Left lung (tissue), 14 donors: ENCODE measurements at places on chromosomes 7 and 10.

DNA sequence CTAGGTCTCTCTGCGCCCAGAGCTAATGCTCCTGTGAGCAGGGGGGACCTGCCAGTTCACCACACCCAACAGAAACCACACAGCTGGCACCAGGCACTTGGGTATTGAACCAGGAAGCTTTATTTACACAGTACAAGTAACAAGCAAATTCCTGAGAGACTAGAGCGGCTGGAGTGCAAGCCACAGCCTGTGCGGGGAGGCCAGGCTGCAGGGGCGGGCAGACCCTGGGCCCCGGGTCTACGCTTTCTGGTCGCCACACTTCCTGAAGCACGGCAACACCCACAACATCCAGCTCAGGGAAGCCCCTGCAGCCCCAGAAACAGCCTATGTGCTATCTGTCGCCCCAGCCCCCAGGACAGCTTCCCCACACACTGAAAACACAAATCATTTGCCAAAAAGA is 125.0 kb downstream of the FAM53B start:
- no peaks in the 10 kb centered on the region for H3K27me3 ChIP-seq
- H3K4me3 ChIP-seq, result no peak overlapping the region
- H3K4me1 ChIP-seq, result peaks cover 4% of the 10 kb centered on the region

- H3K27me3 ChIP-seq, result no peaks in the 10 kb centered on the region
- H3K4me1 ChIP-seq, result no peaks in the 10 kb centered on the region
- DNase-seq, result no peak
- H3K4me3 ChIP-seq, result no peak overlapping the region
Measured at GRCh38 chr7:46393142-46393541, 472.1 kb upstream of the IGFBP3 start.

- H3K36me3 ChIP-seq, result no peaks in the 10 kb centered on the region
- no peak overlapping the region for H3K4me3 ChIP-seq
- no peak overlapping the region for H3K27ac ChIP-seq
- H3K27me3 ChIP-seq, result no peaks in the 10 kb centered on the region
- no peak for DNase-seq
Measured at GRCh38 chr7:20383351-20383750, 52.7 kb downstream of the ITGB8 start.

DNA sequence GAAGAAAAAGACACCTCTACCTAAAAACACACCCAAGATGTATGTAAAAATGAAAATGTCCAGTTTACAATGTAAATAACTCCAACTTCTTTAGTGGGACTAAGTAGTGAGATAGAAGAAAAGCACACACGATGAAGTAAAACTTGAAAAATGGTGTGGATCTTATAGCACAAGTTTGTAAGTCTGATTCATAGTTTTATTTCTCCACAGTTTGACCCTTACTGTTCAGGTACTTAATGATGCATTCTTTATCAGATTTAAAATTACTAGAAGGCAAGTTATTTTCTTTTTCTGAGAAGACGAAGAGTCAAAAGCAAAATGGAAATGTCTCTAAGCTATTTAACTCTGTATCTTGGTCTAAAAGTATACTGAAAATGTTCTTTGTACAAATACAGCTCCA is 6.1 kb downstream of the NAMPT start:
- DNase-seq, result no peak
- no peaks in the 10 kb centered on the region for H3K27me3 ChIP-seq
- no peak overlapping the region for H3K27ac ChIP-seq
- H3K36me3 ChIP-seq, result no peaks in the 10 kb centered on the region
- peak overlapping the region; percentile 77 for H3K4me3 ChIP-seq
- H3K4me1 ChIP-seq, result peaks cover 16% of the 10 kb centered on the region

- no peak overlapping the region for H3K4me3 ChIP-seq
- H3K27me3 ChIP-seq, result no peaks in the 10 kb centered on the region
- H3K27ac ChIP-seq, result no peak overlapping the region
- DNase-seq, result no peak
Measured at GRCh38 chr7:150358433-150358832, 10.2 kb upstream of the REPIN1 start.

DNA sequence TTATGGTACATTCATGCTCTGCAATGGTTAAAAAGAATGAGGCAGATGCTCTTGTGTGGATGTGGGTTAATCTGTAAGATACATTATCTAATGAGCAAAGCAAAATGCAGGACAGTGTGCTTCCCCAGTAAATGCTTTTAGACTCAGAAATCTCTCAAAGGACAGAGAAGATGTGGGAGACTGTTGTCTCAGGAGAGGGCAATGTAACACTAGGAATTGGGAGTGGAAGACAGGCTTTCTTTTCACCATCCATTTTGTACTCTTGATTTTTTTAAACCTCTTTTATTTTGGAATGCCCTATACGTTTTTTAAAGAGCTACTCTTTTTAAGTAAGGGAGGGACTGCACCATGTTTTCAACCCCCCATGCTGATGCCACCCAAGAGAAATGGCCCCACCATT is 77.5 kb upstream of the ADAM12 start:
- H3K4me3 ChIP-seq, result no peak overlapping the region
- no peaks in the 10 kb centered on the region for H3K4me1 ChIP-seq
- H3K27ac ChIP-seq, result no peak overlapping the region
- no peaks in the 10 kb centered on the region for H3K36me3 ChIP-seq

- DNase-seq, result no peak
- no peak overlapping the region for H3K4me3 ChIP-seq
- no peak overlapping the region for H3K27ac ChIP-seq
Measured at GRCh38 chr10:84581976-84582375, 253.6 kb downstream of the CCSER2 start.

GRCh38 chr7:90945104-90945787 is 319.0 kb upstream of the FZD1 start:
- no peak for DNase-seq
- no peaks in the 10 kb centered on the region for H3K27me3 ChIP-seq
- H3K4me1 ChIP-seq, result no peaks in the 10 kb centered on the region
- H3K4me3 ChIP-seq, result no peak overlapping the region
- no peak overlapping the region for H3K27ac ChIP-seq

- H3K27ac ChIP-seq, result no peak overlapping the region
- H3K4me3 ChIP-seq, result no peak overlapping the region
- no peaks in the 10 kb centered on the region for H3K36me3 ChIP-seq
- no peak for DNase-seq
Measured at GRCh38 chr10:43012578-43012977, 64.3 kb upstream of the RET start.

GRCh38 chr7:91953618-91954017 is 13.0 kb downstream of the AKAP9 start:
- no peaks in the 10 kb centered on the region for H3K36me3 ChIP-seq
- DNase-seq, result no peak
- no peak overlapping the region for H3K4me3 ChIP-seq
- no peaks in the 10 kb centered on the region for H3K4me1 ChIP-seq

GRCh38 chr7:50205011-50205410 is 99.5 kb upstream of the IKZF1 start:
- H3K36me3 ChIP-seq, result no peaks in the 10 kb centered on the region
- H3K4me3 ChIP-seq, result no peak overlapping the region
- no peak overlapping the region for H3K27ac ChIP-seq

- no peaks in the 10 kb centered on the region for H3K36me3 ChIP-seq
- H3K4me1 ChIP-seq, result peaks cover 31% of the 10 kb centered on the region
- H3K4me3 ChIP-seq, result no peak overlapping the region
- H3K27me3 ChIP-seq, result peaks cover 16% of the 10 kb centered on the region
Measured at GRCh38 chr7:128221929-128222403, 19.1 kb upstream of the LEP start.

- no peaks in the 10 kb centered on the region for H3K27me3 ChIP-seq
- no peaks in the 10 kb centered on the region for H3K36me3 ChIP-seq
- peaks cover 44% of the 10 kb centered on the region for H3K4me1 ChIP-seq
- H3K4me3 ChIP-seq, result no peak overlapping the region
Measured at GRCh38 chr7:50281680-50282445, 22.7 kb upstream of the IKZF1 start.

GRCh38 chr10:18140149-18140956 is at the start of gene CACNB2:
TSS of gene CACNB2 (plus strand) at chr10:18140424.
- H3K4me3 ChIP-seq, result peak within 1 kb of the TSS; percentile 48
- peak; percentile 83 for DNase-seq
- H3K27ac ChIP-seq, result peak within 1 kb of the TSS; percentile 42
- H3K36me3 ChIP-seq, result no peaks in the 10 kb centered on the region

- no peak overlapping the region for H3K27ac ChIP-seq
- no peak for DNase-seq
- H3K36me3 ChIP-seq, result no peaks in the 10 kb centered on the region
Measured at GRCh38 chr10:50358411-50358810, 107.1 kb upstream of the ASAH2 start.

DNA sequence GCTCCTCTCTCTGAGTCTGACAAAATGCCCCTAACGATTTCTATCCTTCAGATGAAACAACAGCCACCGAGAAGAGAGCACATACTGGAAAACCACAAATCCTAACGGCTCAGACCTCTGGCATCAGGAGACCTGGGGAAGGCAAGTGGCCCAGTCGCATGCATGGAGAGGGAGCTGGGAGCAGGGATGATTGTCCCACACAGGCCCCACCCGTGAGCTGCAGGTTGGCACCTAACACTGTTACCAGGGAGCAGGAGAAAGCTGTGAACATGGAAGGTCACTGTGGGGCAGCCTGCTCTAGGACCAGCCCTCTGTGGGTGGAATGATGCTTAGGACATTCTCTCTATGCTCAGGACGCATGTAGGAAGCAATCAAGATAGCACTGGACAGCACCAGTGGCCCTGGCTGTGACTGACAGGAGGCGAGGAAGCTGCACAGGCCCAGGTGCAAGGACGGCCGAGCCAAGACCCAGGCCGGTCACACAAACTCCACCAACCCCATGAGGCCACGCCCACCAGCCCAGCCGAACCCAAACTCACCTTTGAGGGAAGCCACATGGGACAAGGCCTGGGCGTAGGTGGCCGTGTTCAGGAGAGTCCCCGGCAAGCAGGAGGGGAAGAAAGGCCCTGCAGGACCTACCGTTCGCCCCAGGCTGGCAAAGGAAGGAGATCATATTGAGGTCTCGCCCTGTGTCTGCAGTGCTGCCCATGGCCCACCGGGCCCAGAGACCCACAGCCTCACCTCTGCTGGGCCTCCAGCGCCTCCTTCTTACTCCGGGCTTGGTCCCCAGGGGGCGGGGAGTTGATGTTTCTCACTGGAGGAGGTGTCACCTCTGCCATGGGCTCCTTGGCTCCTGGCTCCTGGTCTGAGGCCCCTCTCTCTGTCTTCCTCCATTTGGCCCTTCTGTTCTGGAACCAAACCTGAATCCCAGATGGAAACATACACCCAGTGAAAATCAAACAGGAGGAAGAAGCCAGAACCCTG is 9.7 kb downstream of the DRGX start:
- no peaks in the 10 kb centered on the region for H3K4me1 ChIP-seq
- H3K4me3 ChIP-seq, result no peak overlapping the region
- H3K27me3 ChIP-seq, result no peaks in the 10 kb centered on the region
- H3K27ac ChIP-seq, result no peak overlapping the region

DNA sequence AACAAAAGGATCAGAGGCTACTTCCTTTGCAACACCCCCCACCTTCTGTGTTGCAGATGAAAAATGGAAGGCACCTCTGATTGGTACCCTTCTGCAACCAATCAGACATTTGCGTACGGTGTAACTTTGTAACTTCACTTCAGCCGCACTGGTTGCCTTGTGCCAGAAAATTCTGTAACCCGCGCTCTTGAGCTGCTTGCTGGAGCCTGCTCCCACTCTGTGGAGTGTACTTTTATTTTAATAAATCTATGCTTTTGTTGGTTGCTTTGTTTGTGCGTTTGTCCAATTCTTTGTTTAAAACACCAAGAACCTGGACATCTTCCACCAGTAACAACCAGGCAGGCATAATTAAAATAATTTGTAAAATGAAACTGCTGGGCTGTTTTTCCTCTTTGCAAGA is 31.5 kb upstream of the TAX1BP1 start:
- no peak for DNase-seq
- H3K4me3 ChIP-seq, result no peak overlapping the region
- no peaks in the 10 kb centered on the region for H3K36me3 ChIP-seq
- H3K4me1 ChIP-seq, result peaks cover 1% of the 10 kb centered on the region

GRCh38 chr7:17015598-17016031 is 133.8 kb upstream of the AGR3 start:
- H3K4me1 ChIP-seq, result no peaks in the 10 kb centered on the region
- H3K4me3 ChIP-seq, result no peak overlapping the region
- DNase-seq, result no peak
- H3K27me3 ChIP-seq, result no peaks in the 10 kb centered on the region
- no peak overlapping the region for H3K27ac ChIP-seq

DNA sequence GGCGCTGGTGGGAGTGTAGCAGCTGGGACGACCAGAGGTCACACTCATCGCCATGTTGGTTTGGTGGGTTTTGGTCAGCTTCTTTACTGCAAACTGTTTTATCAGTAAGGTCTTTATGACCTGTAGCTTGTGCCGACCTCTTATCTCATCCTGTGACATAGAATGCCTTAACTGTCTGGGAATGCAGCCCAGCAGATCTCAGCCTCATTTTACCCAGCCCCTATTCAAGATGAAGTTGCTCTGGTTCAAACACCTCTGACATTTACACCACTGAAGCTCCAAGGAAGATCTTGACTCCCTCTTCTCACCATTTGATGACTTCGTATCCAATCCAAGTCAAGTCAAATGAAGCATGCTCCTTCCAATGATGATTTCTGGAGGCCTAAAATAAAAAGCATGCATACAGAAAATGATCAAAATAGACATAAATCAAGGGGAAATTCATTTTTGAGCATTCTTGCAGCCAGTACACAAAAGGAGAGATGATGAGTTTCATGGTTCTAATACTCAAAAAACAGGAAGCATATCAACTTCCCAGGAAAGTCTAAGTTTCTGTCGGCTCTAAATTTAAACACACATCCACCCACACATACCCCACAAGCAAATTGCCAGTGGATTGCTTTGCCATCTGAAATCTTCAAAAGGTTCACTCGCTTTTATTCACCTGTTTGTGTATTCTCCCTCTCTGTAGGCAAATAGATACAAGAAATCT is 2.4 kb upstream of the PSMG3 start:
- no peak for DNase-seq
- H3K4me1 ChIP-seq, result peaks cover 28% of the 10 kb centered on the region
- no peak overlapping the region for H3K4me3 ChIP-seq

DNA sequence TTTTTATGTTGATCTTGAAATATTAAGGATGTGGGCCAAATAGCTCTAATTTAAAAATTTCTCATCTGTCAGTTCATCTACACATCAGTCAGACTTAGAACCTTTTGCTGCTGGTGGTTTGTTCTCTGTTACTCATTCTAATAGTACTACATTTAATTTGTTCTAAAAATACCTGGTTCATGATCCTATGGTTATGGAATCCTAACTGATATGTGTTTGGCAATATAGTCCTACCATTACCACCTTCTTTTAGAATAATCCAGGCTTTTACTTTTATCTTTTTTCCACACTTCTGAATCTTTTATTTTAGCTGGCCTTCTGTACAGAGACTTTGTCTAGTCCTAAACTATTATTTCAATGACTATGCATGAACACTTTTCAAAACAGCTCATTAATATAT is 116.9 kb downstream of the SVOPL start:
- no peaks in the 10 kb centered on the region for H3K36me3 ChIP-seq
- H3K27ac ChIP-seq, result no peak overlapping the region
- no peaks in the 10 kb centered on the region for H3K27me3 ChIP-seq
- no peaks in the 10 kb centered on the region for H3K4me1 ChIP-seq
- no peak overlapping the region for H3K4me3 ChIP-seq

- H3K36me3 ChIP-seq, result no peaks in the 10 kb centered on the region
- no peak for DNase-seq
- peaks cover 40% of the 10 kb centered on the region for H3K4me1 ChIP-seq
- no peak overlapping the region for H3K4me3 ChIP-seq
- H3K27ac ChIP-seq, result peak overlapping the region; percentile 78
Measured at GRCh38 chr10:103911021-103911459, 6.9 kb downstream of the STN1 start.
